ENCODE measurements at places on chromosomes 6 and 20. TPM values are rescaled to one million over a fixed set of nuclear protein-coding genes. Genes with fewer than 3 reads are reported as not detected.

- no peaks in the 10 kb centered on the region for H3K27me3 ChIP-seq
- peak overlapping the region; percentile 74 for H3K27ac ChIP-seq
- peak; percentile 81 for DNase-seq
- no peak overlapping the region for H3K4me3 ChIP-seq
- H3K4me1 ChIP-seq: peaks cover 33% of the 10 kb centered on the region
Observed at GRCh38 chr20:37315021-37315451, 25.6 kb downstream of the MANBAL start.

- H3K4me3 ChIP-seq: no peak overlapping the region
- 0 out of 2 replicates have a peak, but pooled peaks cover 2% of the 10 kb centered on the region for H3K4me1 ChIP-seq
- H3K27ac ChIP-seq: no peak overlapping the region
- DNase-seq: no peak
- no peaks in the 10 kb centered on the region for H3K27me3 ChIP-seq
Observed at GRCh38 chr6:170444056-170444591, 109.0 kb downstream of the PSMB1 start.

DNA sequence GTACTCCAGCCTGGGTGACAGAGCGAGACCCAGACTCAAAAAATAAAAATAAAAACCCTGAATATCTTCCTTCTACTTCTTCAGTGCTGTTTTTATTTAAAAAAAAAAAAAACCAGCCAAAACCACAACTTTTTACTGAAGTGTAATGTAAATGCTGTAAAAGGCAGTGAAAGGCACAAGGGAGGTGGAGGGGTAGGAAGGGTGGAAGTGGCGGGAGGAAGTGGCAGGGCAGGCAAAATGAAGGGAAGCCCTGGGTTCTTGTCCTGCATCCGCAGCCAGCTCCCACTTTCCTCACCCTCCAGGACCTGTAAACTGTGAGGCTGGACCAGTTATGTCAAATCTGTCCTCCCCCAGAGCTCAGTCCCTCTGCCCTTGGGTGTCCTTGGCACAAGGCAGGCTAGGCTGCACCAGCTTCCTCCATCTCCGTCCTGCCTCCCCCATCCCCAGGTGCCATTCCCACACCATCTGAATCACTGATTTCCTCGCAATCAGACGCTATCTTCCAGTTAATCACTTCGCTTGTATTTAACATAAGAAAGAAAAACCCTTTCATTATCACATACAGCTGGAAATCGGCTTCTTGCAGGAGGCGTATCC is 13.7 kb upstream of the PANK2 start:
- H3K4me1 ChIP-seq: no peaks in the 10 kb centered on the region
- DNase-seq: no peak
- no peaks in the 10 kb centered on the region for H3K27me3 ChIP-seq
- H3K4me3 ChIP-seq: no peak overlapping the region

GRCh38 chr6:101439790-101440189 is 46.3 kb downstream of the GRIK2 start:
- peak; percentile 14 for DNase-seq
- no peaks in the 10 kb centered on the region for H3K4me1 ChIP-seq
- no peak overlapping the region for H3K27ac ChIP-seq
- no peak overlapping the region for H3K4me3 ChIP-seq
- no peaks in the 10 kb centered on the region for H3K27me3 ChIP-seq
- no peaks in the 10 kb centered on the region for H3K36me3 ChIP-seq

DNA sequence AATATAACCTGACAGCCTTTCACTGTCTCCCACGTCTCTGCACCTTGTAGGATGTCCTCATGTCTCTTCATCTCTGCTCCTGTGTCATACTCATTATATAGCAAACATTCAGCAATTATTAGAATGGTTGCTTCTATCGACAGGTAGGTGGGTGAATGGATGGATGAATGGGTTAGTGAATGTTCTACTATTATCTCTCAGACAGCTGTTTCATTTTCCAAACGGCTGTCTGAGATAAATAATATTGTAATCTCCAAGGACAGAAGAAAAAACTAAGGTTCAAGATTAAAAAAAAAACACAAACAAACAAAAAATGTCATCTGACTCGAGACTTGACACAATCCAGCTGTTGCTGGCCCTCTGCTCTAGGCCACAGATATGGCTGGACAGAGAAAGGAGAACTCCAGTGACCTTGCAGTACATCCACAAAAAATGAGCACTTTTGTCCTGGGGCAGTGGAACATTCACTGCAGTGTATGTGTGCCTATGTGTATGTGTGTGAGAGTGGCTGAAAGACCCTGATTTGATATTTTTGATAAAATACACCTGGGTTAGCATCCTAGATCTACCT is 2.1 kb downstream of the HNF4A start:
- no peak for DNase-seq
- no peaks in the 10 kb centered on the region for H3K4me1 ChIP-seq
- H3K27ac ChIP-seq: no peak overlapping the region
- no peaks in the 10 kb centered on the region for H3K36me3 ChIP-seq
- peaks cover 14% of the 10 kb centered on the region for H3K27me3 ChIP-seq

DNA sequence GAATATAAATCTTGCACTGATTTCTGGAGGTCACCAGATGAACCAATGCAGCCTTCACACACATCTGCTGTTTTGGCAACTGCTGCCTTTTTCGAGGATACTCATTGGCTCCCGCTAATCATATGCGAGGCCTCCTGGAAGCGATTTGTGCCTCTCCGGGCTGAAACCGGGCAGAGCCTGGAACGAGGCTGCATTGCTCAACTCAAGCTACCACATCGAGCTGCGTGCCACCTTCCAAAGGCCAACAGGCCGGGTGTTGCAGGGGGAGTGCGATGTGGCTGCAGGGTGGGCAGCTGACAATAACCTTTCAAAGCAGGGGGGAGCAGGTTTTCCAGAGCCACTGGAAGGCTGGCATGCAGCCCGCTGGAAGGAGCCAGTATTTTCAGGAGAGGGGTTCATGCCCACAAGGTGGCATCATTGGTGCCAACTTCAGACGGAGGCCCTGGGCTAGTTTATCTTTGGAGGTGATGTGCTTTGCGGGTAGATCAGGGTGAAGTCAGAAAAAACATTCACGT is 122.6 kb upstream of the IFNGR1 start:
- DNase-seq: peak; percentile 65
- no peaks in the 10 kb centered on the region for H3K36me3 ChIP-seq

- peaks cover 9% of the 10 kb centered on the region for H3K4me1 ChIP-seq
- no peaks in the 10 kb centered on the region for H3K36me3 ChIP-seq
- DNase-seq: no peak
- H3K27me3 ChIP-seq: no peaks in the 10 kb centered on the region
- no peak overlapping the region for H3K4me3 ChIP-seq
- no peak overlapping the region for H3K27ac ChIP-seq
Observed at GRCh38 chr6:121917263-121917829, 481.9 kb downstream of the GJA1 start.

DNA sequence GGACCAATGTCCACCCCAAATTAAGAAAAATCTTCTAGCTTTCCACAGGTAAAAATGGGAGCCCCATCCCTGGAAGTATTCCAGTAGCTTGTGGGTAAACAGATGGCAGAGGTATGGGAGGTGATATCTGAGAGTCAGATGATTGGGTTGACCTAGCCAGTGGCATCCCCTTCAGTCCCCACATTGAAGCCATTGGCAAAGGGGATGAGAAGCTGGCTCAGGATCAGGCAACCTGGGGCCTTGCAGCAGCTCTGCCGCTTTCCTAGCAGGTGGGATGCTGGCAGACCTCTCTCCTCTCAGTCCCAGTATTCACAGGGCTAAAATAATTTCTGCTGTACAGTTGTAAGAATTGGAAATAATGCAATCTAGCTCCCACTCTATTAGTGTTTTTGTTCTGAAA is 108.9 kb upstream of the KCNG1 start:
- H3K4me3 ChIP-seq: no peak overlapping the region
- no peaks in the 10 kb centered on the region for H3K27me3 ChIP-seq
- no peak for DNase-seq

- no peak overlapping the region for H3K4me3 ChIP-seq
- H3K4me1 ChIP-seq: peaks cover 13% of the 10 kb centered on the region
- H3K36me3 ChIP-seq: no peaks in the 10 kb centered on the region
- H3K27me3 ChIP-seq: no peaks in the 10 kb centered on the region
- no peak overlapping the region for H3K27ac ChIP-seq
Observed at GRCh38 chr6:84779380-84779779, 15.0 kb upstream of the TBX18 start.

The HRH3 gene
- polyA plus RNA-seq: not detected

The MUC22 gene
- polyA plus RNA-seq: not detected

The CYP21A2 gene
- not detected for polyA plus RNA-seq

Measured in GM23248 (cell line).